ENCODE measurements at places on chromosomes 7 and 10. TPM values are rescaled to one million over a fixed set of nuclear protein-coding genes. Genes with fewer than 3 reads are reported as not detected.

DNA sequence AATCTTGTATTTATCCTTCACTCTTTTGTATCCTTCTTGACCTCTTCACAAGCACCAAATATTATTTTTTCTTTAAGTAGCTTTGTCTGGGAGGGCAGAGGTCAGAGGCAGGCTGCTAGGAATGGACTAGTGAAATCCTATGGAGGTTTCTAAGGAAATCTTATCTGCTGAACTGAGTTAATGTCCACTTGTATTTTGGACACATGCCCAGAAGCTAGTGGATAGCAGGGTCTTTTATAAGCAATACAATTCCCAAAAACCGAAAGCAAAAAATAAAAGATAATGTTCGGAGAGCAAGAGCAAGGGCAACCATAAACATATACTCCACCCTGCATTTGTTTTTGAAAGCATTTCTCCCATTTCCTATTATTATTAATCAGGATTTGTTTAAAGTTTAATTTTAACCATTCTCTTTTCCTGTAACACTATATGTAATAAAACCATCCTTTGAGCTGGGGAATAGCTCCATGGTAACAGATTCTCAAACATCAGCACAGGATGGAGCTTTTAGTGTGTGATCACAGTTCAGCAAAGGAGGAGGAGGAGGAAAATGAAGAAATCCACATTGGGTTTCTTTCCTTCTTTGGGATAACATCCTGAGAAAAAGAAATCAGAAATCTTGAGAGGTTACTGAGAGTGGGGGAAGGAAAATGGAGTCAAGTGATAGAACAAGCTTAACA lies 328.2 kb upstream of the LRRN3 start:
- H3K4me3 ChIP-seq: no peak overlapping the region
- no peak overlapping the region for H3K27ac ChIP-seq
- no peaks in the 10 kb centered on the region for H3K36me3 ChIP-seq
- no peaks in the 10 kb centered on the region for H3K27me3 ChIP-seq
- no peak for DNase-seq
- H3K4me1 ChIP-seq: no peaks in the 10 kb centered on the region

Gene CTAGE4
- not detected for total RNA-seq

Gene CCDC3
- total RNA-seq: 1.9 TPM

DNA sequence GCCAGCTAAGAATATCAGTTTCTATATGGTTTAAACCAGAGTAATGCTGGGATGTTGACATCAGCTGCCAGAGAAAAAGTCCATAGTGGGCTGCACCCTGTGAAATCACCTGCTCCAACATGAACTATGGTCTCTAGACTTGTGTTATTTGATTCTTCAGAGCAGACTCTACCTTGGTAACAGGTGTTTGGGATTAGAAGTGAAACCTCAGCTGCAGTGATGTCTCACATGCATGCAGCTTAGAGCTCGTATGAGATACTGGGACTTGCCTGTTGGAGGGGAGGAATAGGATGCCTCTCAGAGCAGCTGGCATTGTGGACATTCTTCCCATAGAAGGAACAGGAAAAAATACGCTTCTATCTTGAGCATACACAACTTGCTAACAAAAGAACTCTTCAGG lies 287.1 kb upstream of the CSTF2T start:
- no peak for DNase-seq
- no peaks in the 10 kb centered on the region for H3K27me3 ChIP-seq
- H3K27ac ChIP-seq: no peak overlapping the region

- H3K4me3 ChIP-seq: no peak overlapping the region
- H3K4me1 ChIP-seq: no peaks in the 10 kb centered on the region
- H3K36me3 ChIP-seq: no peaks in the 10 kb centered on the region
- DNase-seq: no peak
These were observed 124.2 kb upstream of the MKLN1 start for GRCh38 chr7:131203291-131203976.

DNA sequence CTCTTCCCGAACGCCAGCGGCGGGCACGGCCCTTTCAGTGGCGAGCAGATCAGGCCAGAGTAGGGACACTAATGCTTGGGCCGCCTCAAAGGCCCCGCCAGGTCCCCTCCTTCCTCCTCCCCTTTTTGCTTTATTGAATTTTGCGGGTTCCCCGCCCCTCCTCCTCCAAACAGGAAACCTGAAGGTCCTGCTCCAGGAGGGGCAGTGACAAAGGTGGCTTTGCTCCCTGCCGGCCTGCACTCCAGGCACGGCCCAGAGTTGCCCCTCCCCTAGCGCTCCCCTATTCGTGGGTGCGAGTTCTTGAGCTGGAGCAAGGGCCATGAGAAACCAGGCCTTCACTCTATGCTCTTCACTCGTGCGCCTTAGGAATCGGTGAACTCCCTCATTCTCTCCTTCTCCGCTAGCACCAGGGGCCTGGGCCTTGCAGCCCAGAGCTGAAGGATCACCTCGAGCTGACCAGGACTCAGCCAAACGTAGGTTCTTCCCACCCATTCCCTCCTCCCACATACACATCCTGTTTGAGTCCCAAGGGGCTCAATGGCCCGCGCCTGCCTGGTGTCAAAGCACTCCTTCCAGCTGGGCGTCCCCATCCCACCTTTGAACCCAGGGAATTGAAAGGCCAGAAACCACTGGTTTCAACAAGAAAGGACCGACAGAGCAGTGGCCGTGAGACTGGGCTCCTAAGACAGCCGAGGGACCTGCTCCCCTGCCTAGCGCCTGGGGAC lies 619 bp upstream of the HOXA6 start:
- H3K27ac ChIP-seq: peak overlapping the region; percentile 76
- no peaks in the 10 kb centered on the region for H3K36me3 ChIP-seq
- peaks cover 27% of the 10 kb centered on the region for H3K4me1 ChIP-seq
- peak; percentile 61 for DNase-seq
- H3K27me3 ChIP-seq: no peaks in the 10 kb centered on the region

- no peaks in the 10 kb centered on the region for H3K36me3 ChIP-seq
- H3K27ac ChIP-seq: no peak overlapping the region
- H3K4me1 ChIP-seq: peaks cover 14% of the 10 kb centered on the region
- DNase-seq: no peak
- no peaks in the 10 kb centered on the region for H3K27me3 ChIP-seq
These were observed 107.2 kb upstream of the IGFBP3 start for GRCh38 chr7:46028246-46028645.

- no peaks in the 10 kb centered on the region for H3K36me3 ChIP-seq
- H3K27me3 ChIP-seq: no peaks in the 10 kb centered on the region
- no peak overlapping the region for H3K27ac ChIP-seq
- DNase-seq: no peak
These were observed 216.6 kb downstream of the AGMO start for GRCh38 chr7:15345216-15345615.

DNA sequence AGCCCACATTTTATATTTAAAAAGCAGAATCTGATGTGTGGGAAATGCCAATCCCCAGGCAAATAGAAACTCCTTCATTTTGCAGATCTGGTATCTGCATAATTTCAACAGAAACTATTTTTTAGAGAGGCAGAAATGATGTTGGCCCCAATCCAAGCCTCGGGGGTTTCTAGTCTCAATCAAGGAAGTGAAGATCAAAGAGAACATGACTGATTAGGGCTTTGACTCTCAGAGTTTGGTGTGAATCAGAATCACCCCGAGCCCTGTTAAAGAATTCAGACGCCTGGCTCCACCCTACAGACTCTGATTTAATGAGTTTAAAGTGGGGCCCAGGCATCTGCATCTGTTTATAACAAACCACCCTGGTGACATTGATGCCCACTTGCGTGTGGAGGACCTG lies 36.7 kb upstream of the UBE2H start:
- H3K36me3 ChIP-seq: no peaks in the 10 kb centered on the region
- no peak overlapping the region for H3K4me3 ChIP-seq
- H3K27me3 ChIP-seq: no peaks in the 10 kb centered on the region
- no peak overlapping the region for H3K27ac ChIP-seq

- no peak overlapping the region for H3K27ac ChIP-seq
- H3K36me3 ChIP-seq: no peaks in the 10 kb centered on the region
- no peaks in the 10 kb centered on the region for H3K27me3 ChIP-seq
- DNase-seq: no peak
- H3K4me3 ChIP-seq: no peak overlapping the region
- H3K4me1 ChIP-seq: no peaks in the 10 kb centered on the region
These were observed 386.8 kb upstream of the NFE2L3 start for GRCh38 chr7:25765110-25765655.

Gene ASAH2
- total RNA-seq: 7.3 TPM

Gene TSPAN12
- total RNA-seq: 4.1 TPM

Gene PDCD4
- total RNA-seq: 65.5 TPM

DNA sequence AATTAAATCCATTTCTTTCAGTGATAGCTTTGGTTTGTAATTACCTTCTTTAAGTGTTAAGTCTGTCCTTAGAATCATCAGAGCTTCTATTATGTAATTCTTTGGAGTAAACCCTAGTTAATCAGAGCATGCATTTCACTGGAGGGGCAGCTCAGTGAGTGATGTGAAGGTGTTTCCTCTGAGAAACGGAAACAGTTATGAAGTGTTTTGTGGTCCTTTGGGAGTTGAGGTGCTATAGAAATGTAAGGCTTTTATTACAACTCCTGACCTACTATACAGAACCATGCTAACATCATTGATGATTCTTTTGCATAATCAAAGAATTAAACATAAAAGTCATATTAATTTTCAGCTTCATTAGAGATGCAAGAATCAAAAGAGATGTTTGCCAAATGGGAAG lies 141.5 kb downstream of the EXOC4 start:
- DNase-seq: no peak
- no peaks in the 10 kb centered on the region for H3K36me3 ChIP-seq
- H3K27me3 ChIP-seq: no peaks in the 10 kb centered on the region
- no peaks in the 10 kb centered on the region for H3K4me1 ChIP-seq
- no peak overlapping the region for H3K27ac ChIP-seq

Gene MMRN2
- total RNA-seq: 0.21 TPM

GRCh38 chr10:89426230-89426868 lies 12.0 kb downstream of the IFIT5 start:
- no peaks in the 10 kb centered on the region for H3K27me3 ChIP-seq
- peaks cover 14% of the 10 kb centered on the region for H3K4me1 ChIP-seq
- no peak overlapping the region for H3K27ac ChIP-seq
- H3K36me3 ChIP-seq: no peaks in the 10 kb centered on the region

DNA sequence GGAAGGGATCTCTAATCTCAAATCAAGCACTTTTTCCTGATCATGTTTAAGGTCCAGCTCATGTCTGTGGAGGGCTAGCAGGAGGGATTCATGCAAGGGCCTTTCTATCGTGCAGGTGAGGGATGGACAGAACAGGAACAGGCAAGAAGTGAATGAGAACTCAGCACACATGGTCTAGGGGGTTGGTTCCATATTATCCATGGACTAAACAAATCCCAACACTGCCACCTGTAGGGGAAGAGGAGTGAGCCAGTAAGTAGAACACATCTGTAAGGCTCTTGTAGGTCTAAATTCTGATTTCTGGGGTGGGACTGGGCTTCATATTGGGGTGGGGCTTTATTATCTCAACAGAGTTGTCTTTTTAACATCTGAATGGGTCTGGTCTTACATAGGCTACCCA lies 138.0 kb upstream of the TARP start:
- no peaks in the 10 kb centered on the region for H3K36me3 ChIP-seq
- H3K27ac ChIP-seq: no peak overlapping the region
- no peaks in the 10 kb centered on the region for H3K27me3 ChIP-seq

DNA sequence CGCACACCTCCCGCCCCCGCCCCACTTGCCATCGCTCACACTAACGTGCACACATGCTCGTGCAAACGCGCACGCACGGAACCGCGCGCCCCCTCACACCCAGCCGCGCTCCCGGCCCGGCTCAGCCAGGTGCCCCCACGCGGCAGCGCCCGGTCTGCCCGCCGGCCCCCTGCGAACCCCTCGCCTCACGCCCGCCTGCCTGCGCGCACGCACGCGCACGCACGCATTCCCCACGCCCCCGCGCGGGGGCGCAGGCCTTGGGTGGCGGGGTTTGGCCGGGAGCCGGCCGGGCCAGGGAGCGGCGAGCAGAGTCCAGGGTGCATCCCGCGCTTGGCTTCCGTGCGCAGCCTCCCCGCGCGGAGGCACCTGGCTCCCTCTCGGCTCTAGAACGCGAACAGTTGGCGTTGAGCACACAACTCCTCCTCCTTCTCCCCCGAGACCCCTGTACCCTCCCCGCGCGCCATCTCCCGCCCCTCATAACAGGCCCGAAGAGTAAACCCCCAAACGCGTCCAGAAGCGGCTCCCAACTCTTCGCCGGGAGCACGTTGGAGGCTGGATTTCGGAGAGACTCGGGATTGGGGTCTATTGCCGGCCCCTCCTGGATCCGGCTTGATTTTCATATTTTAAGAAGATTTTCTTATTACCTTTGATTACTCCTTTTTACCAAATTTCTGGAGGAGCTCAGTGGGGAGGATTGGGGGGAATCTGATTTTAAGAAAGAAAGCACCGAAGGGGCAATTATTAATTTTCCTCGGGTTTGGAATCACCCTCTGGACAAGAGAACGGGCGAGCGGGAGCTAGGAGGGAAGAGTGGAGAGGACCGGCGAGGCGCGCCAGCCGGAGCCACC lies 527 bp upstream of the SORCS3 start:
- H3K4me1 ChIP-seq: no peaks in the 10 kb centered on the region
- H3K4me3 ChIP-seq: no peak overlapping the region
- H3K27ac ChIP-seq: no peak overlapping the region
- no peaks in the 10 kb centered on the region for H3K27me3 ChIP-seq
- no peaks in the 10 kb centered on the region for H3K36me3 ChIP-seq

Gene MYO1G
- total RNA-seq: 0.36 TPM

Gene GHRHR
- total RNA-seq: not detected

DNA sequence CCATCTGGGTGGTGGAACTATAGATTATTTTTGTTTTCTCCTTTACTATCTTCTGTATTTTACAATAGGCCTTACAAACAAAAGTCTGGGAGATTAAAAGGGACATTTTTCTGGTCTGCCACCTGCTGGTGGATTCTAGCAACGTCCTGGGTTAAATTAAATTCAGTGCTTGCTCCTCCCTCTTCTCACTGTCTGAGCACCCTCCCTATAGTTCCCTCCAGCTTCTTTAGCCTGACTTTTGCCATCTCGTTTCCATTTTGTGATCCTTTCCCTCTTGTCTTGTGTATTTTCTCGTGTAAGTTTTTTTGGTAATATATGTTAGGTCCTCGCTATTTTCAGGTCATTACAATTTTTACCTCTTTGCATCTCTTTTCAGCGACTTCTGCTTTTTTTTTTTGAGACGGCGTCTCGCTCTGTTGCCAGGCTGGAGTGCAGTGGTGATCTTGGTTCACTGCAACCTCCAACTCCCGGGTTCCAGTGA lies 16.1 kb downstream of the ANKRD16 start:
- DNase-seq: peak; percentile 82
- peaks cover 5% of the 10 kb centered on the region for H3K36me3 ChIP-seq
- no peaks in the 10 kb centered on the region for H3K4me1 ChIP-seq
- no peak overlapping the region for H3K27ac ChIP-seq

DNA sequence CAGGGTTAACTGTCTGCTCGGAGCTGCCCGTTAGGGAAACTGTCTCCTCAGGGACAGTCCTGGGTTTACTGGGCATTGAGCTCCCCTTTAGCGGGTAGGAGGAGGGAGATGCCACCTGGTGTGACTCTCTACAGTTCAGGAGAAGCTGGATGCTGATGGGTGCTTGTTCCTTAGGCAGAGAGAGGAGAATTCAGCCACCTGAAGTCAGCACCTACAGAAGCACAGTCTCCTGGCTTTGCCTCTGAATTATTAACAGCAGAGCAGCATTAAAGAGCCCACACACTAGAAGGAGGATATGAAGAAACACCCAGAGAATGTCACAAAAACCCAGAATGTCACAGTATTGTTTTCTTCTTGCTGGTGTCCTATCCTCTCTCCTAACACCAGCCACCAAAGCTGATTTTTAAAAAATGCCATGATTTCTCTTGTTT lies 696 bp downstream of the GIMAP4 start:
- no peak for DNase-seq
- no peak overlapping the region for H3K4me3 ChIP-seq
- no peaks in the 10 kb centered on the region for H3K36me3 ChIP-seq
- no peak overlapping the region for H3K27ac ChIP-seq

- no peaks in the 10 kb centered on the region for H3K4me1 ChIP-seq
- H3K27me3 ChIP-seq: no peaks in the 10 kb centered on the region
- no peak for DNase-seq
- H3K36me3 ChIP-seq: no peaks in the 10 kb centered on the region
These were observed 142.8 kb downstream of the LSM5 start for GRCh38 chr7:32347244-32347828.

Gene CRHR2
- total RNA-seq: not detected

Data from Caco-2 (cell line).